Vein endothelial cell (primary cell): ENCODE measurements at places on chromosomes 1 and 21. TPM values are rescaled to one million over a fixed set of nuclear protein-coding genes. Genes with fewer than 3 reads are reported as not detected.

The WNT2B gene
- total RNA-seq, result 2.3 and 2.9 TPM in 2 replicates

The FBXO28 gene
- 57.5 and 62.9 TPM in 2 replicates for total RNA-seq

The S100A3 gene
- total RNA-seq, result 0.98 and 2.4 TPM in 2 replicates

The BTBD19 gene
- total RNA-seq, result 17.3 and 32.7 TPM in 2 replicates

The TRABD2B gene
- total RNA-seq, result under 0.01 TPM in 1 of 2 replicates, not detected in the other

The IL12RB2 gene
- total RNA-seq, result not detected in 2 replicates
